Stomach (tissue), 19 donors: ENCODE measurements at places on chromosomes 1 and 21. TPM values are rescaled to one million over a fixed set of nuclear protein-coding genes. Genes with fewer than 3 reads are reported as not detected.

Gene GPX7
- 0.87 TPM for total RNA-seq

GRCh38 chr1:32127409-32128198 is 19.7 kb downstream of the KPNA6 start:
- H3K4me1 ChIP-seq, result peaks cover 50% of the 10 kb centered on the region
- no peak overlapping the region for H3K4me3 ChIP-seq
- H3K27me3 ChIP-seq, result no peaks in the 10 kb centered on the region
- H3K36me3 ChIP-seq, result peaks cover 18% of the 10 kb centered on the region
- no peak for DNase-seq

- DNase-seq, result no peak
- peaks cover 90% of the 10 kb centered on the region for H3K36me3 ChIP-seq
- no peaks in the 10 kb centered on the region for H3K4me1 ChIP-seq
- no peaks in the 10 kb centered on the region for H3K27me3 ChIP-seq
- no peak overlapping the region for H3K4me3 ChIP-seq
- H3K27ac ChIP-seq, result no peak overlapping the region
Measured at GRCh38 chr1:27292106-27292505, 29.9 kb upstream of the TMEM222 start.

DNA sequence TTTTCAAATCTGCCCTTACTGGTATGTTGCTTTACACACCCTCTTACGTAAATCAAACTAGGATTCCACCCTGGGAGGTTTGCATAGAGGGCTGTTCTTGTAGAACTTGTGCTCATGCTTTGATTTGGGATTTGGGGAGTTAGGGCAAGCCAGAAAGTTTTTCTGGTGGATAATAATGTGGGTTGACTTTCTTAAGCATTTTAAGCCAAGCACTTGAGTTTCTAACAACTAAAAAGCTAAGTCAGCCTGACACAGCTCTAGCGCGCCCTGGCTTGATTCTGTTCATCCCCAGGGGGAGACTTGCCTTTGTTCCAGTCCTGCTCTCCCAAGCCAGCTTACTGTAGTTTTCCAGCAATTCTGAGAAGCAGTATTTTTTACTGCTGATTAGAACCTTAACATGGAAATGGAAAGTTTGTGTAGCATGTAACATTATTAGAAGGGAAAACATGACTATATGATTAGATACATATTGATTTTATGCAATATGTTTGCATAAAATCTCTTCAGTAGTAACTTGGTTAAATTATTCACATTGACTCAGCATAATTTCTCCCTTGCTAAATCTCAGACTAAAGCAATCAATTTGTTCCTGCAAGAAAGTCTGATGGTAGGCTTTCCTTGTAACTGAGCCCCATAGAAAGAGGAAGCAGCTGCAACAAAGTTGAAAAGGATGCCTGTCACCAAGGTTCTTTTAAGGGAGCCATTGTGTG is 11.0 kb upstream of the PGD start:
- peak overlapping the region; percentile 84 for H3K27ac ChIP-seq
- H3K4me3 ChIP-seq, result peak overlapping the region; percentile 16
- DNase-seq, result peak; percentile 81
- no peaks in the 10 kb centered on the region for H3K36me3 ChIP-seq
- H3K4me1 ChIP-seq, result peaks cover 15% of the 10 kb centered on the region

- H3K27me3 ChIP-seq, result no peaks in the 10 kb centered on the region
- H3K27ac ChIP-seq, result no peak overlapping the region
- no peaks in the 10 kb centered on the region for H3K36me3 ChIP-seq
- DNase-seq, result no peak
Measured at GRCh38 chr1:15123925-15124324, 29.6 kb upstream of the TMEM51 start.

DNA sequence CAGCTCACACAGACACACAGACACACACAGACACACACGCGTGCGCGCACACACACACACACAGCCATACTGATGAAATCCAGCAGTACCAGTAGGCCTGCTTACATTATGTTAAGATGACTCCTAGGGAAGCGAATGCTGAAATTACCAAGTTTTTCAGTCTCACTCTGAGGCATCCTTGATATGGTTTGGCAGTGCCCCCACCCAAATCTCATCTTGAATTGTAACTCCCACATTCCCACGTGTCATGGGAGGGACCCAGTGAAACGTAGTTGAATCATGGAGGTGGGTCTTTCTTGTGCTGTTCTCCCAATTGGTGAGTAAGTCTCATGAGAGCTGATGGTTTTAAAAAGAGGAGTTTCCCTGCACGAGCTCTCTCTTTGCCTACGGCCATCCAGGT is 64.1 kb downstream of the TIAM1 start:
- H3K4me3 ChIP-seq, result no peak overlapping the region
- no peaks in the 10 kb centered on the region for H3K36me3 ChIP-seq
- H3K4me1 ChIP-seq, result peaks cover 17% of the 10 kb centered on the region
